ENCODE measurements at places on chromosomes 16 and 17.

DNA sequence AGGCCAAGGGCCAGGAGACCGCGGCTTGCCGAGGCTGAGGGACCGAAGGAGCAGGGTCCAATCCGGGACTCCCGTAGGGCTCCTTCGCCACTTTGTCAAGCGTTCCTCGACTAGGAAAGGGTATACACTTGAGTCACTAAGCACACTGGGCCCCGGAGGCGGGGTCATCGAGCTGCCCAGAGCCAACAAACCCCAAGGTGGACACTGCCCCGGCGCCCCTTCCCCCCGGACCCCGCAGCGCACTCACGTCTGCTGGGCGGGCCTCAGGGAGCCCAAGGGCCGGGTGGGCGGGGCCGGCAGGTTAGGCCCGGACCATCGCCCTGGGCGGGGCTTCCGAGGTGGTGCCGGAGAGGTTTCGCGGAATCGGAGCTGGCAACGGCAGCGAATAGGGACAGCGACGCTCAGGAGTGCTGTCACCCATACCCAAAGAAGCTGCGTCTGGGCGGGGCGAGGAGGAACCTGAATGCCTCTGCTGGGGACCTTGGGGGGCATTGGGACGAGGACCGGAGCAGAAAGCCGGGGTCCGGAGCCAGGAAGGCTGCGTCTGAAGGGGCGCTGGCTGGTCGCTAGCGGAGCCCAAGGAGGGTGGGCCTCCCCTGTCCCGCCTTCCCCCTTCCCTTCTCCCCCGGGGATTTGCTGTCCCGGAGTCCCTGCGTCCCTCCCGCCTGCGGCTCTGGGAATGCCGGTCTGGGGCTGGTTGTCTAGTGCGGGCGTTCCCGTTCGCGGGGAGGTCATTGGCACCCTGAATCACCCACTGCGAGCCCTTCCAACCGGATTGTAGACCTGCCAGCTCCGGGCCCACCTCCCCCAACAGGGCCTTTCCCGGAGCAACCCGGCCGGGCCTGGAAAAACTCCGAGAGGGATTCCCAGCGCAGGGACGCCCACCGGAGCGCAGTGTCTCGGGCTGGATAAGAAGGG, 118.2 kb upstream of the SMURF2 start:
- ATAC-seq: peak; percentile 4

- no peak for ATAC-seq
These were observed 8.3 kb upstream of the CDH15 start for GRCh38 chr16:89163297-89163696.

DNA sequence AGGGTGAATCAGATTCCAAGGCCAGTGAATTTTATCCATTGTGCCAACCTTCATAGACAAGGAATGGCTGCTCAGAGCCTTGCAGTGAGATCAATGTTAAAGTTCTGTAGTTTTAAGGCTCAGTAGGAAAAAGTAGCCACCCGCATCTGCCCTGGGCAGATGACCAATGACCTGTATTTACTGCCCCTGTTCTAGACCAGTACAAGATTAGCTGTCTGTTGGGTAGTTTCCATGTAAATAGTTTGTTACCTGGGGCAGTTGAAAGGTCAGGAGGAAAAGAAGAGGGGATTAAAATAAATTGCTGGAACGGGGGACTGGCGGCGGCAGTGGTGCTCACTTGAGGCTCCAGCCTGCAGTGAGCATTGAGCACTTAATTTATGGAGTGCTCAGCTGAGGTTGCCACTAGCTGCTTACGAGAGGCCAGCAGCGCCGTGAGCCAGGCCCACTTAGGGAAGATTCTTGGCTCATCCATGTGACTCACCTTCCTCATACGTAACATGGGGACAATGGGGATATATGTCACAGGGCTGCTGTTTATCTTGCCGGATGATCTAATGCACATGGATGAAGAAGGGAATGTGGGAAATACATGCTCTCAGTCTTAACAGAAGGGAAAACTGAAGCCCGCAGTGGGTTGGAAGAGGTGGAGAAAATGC, 10.7 kb upstream of the NOS2 start:
- ATAC-seq: no peak

- no peak for ATAC-seq
These were observed 35.7 kb upstream of the GNA13 start for GRCh38 chr17:65092262-65092661.

- peak; percentile 92 for ATAC-seq
These were observed at the start of gene RNF157 for GRCh38 chr17:76240461-76241203. TSS of gene RNF157 (minus strand) at chr17:76240493. CDS start at chr17:76240240, 253 bp downstream.

DNA sequence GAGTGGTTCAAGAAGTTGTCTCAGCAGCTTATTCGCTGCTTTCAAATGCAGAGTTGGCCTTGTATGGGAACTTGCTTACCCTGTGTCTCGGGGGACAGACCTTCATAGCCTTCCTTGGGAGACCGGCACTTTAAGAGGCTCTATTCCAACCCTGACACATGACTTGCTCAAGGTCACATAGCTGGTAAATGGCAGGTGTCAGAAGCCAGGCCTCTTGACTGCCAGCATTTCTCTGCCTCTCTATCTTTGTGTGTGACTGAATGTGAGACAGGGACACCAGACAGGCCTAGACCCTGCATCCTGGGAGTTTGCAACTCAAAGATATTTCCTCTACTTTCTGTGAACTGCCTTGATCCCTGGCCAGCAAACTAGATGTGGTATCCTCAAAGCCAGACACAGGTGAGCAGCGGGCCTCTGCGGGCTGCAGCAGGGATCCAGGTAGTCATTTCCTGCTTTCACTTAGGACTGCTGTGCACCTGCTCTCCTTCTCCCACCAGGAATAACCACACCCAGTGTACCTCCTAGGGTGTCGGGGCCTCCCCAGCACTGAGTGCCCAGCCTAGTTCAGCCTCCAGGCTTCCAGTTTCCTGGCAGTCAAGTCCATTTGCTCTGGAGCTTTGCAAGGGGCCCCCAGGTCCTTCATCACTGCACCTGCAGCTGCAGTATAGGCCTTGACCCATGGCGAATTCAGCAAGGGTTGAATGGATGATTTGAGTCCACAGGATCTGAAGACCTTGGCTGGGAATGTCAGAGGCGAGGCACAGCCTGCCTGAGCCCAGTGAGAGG, 116.6 kb upstream of the TNRC6C start:
- no peak for ATAC-seq

GRCh38 chr16:1043881-1044451, 28.6 kb upstream of the SSTR5 start:
- no peak for ATAC-seq

- no peak for ATAC-seq
These were observed 431.8 kb downstream of the PMP22 start for GRCh38 chr17:14833201-14833785.

DNA sequence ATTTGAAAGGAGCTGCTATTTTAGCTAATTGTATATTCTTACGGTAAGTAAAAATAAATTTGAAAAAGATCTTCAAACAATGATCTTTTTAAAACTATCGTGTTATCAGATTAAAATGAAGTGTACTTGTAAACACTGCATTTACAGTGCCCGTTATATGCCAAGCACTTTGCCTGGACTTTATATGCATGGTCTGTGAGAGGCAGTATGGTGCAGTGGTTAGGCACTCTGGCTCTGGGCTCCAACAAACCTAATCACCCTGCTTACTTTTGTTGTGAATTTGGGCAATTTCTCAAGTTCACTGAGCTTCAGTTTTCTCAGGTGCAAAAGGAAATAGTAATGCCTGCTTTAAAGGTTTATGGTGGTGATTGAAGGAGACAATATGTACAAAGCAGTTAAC, 1.4 kb downstream of the PMP22 start:
- no peak for ATAC-seq

- ATAC-seq: no peak
These were observed 40.8 kb downstream of the MRTFB start for GRCh38 chr16:14111713-14112538.

GRCh38 chr17:828761-829160, 46.6 kb downstream of the MRM3 start:
- no peak for ATAC-seq

GRCh38 chr16:3650631-3651265, 3.7 kb upstream of the DNASE1 start:
- no peak for ATAC-seq

DNA sequence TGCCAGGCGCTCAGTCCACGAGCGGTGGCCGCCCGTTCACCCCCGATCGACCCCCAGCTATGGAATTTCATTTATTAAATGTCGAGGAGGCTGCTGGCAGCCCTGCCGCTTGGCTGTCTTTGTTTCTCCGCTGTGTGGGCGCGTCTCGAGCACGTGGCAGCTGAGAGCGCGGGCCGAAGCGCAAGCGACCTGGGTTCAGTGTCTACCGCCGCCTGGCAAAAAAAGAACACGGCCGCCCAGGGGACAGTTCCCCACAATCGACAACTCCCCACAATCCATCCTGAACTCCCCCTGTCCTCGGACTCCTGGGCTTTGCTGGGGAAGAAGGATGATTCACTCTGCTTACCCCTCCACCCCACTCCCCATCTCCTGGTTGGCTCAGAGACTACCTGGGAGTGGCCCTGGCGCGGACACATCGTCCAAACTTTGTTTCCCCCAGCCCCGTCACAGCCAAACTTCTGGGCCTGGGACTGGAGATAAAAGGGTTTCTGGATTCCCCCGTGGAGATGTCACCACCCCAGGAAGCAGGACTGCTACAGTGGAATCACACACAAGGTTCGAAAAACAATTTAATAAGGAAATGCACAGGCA, 1.7 kb upstream of the ANKRD13B start:
- ATAC-seq: peak; percentile 15

GRCh38 chr16:87516361-87516760, 23.5 kb upstream of the ZCCHC14 start:
- ATAC-seq: no peak

GRCh38 chr16:81427219-81427618, 17.4 kb upstream of the CMIP start:
- ATAC-seq: no peak

DNA sequence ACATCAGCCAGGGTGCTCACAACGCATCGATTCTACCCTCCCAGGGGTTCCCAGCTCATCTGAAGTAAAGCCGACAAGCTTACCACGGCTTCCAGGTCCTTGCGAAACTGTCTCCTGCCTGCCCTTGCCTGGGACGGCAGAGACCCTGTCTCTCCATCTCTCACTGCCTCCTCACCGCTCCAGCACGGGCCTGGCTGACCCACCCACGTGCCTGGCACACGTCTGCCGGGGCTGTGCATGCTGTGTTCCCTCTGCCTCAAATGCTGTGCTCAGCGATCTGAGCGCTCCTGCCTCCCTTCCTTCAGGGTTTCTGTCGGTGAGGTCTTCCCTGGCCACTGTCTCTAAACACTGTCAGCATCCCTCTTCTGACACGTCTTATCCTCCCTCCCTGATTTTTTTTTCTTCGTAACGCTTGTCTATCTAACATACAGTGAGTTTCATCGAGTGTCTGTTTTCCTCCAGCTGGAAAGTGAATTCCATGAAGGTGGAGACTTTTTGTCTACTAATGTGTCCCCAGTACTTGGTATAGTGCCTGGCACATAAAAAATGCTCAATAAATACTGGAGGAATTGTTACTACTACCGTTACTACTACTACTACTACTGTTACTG, 208.4 kb downstream of the IRF8 start:
- ATAC-seq: no peak

DNA sequence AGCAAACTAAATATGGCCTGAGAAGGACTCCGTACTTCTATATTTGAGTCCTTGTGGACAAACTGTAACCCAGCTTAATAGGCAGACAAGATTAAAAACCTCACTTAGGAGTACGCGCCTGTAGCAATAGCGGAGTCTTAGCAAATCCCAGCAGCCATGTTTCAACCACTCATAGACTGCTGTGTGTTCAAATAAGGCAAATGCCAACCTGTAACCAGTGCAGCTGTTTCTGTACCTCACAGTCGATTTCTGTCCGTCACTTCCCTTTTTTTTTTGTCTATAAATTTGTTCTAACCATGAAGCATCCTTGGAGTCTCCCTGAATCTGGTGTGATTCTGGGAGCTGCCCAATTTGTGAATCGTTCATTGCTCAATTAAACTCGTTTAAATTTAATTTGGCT, 30.2 kb downstream of the TANC2 start:
- no peak for ATAC-seq

GRCh38 chr17:40069751-40070708, 7.3 kb downstream of the THRA start:
- no peak for ATAC-seq

GRCh38 chr16:3459401-3460090, 16.1 kb downstream of the NAA60 start:
- ATAC-seq: no peak

DNA sequence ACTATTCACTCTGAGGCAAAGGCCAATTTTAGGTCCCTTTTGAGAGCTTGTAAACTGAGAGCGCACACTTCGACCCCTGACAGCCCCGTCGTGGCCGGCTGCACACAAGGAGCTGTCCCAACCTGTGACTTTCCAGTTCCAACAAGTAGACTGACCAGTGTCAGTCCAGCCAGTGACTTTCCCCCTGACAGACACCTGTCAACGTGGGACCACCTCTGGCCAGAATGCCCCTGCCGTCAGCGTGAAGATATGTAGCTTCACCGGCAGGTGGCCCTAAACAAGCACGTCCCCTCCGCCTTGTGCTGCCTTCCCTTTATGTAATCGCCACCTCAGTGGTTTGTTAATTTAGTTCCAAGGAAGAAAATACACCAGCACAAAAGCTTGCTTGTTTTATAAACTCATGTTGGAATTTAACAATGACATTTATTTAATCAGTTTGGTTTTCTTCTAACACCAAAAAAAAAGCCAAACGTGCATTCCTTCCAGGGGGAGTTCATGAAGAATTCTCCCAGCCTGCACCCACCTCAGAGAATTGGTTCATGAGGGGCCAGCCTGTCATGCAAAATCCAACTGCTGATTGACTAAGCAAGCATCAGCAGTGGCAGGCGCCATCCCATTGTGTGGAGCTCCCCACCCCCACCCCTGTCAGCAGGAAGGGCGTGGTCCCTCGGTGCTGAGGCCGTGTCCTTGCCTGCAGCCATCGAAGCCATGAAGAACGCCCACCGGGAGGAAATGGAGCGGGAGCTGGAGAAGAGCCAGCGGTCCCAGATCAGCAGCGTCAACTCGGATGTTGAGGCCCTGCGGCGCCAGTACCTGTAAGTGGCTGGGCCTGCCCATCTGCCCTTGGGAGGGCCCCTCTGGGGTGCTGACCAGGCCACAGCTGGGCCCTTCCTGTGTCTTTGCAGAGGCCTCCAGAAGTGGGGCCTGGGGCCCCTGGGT, 33.9 kb downstream of the PLD6 start:
- ATAC-seq: peak; percentile 87

DNA sequence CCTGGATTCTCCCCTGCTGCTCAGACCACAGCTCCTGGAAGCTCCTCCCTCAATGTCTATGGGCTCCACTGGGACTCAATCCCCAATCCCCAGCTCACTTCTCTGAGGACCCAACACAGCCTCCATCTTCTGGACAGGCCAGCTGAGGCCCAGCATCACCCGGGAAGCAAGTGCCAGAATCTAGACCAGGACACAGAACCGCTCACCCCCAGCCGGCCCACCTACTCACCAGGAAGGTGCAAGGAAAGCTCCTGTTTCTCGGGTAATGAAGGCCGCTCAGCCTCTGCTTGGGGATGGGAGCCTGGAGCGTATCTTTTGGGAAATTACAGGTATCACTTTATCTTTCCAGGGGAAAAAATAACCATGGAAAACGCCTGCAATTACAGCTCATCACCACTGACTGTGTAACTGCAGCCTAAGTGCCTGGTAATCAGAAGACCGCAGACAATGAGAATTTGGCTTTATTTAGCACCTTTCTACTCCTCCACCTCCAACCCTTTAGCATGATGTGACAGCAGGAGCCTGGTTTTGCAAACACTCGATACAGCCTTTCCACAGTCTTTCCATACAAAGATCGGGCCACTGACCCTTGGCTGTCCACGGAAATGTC, 49.6 kb upstream of the RPL38 start:
- ATAC-seq: no peak

GRCh38 chr16:35352431-35352830, 1893.0 kb downstream of the TP53TG3F start:
- no peak for ATAC-seq

GRCh38 chr17:82116246-82116645, 18.2 kb upstream of the FASN start:
- ATAC-seq: no peak
